ENCODE measurements at places on chromosomes 1 and 21.

GRCh38 chr21:44735821-44736220 lies 24.4 kb upstream of the TSPEAR start:
- no peak for DNase-seq

- no peak for DNase-seq
Observed at GRCh38 chr1:204331847-204332487, 27.8 kb downstream of the PLEKHA6 start.

DNA sequence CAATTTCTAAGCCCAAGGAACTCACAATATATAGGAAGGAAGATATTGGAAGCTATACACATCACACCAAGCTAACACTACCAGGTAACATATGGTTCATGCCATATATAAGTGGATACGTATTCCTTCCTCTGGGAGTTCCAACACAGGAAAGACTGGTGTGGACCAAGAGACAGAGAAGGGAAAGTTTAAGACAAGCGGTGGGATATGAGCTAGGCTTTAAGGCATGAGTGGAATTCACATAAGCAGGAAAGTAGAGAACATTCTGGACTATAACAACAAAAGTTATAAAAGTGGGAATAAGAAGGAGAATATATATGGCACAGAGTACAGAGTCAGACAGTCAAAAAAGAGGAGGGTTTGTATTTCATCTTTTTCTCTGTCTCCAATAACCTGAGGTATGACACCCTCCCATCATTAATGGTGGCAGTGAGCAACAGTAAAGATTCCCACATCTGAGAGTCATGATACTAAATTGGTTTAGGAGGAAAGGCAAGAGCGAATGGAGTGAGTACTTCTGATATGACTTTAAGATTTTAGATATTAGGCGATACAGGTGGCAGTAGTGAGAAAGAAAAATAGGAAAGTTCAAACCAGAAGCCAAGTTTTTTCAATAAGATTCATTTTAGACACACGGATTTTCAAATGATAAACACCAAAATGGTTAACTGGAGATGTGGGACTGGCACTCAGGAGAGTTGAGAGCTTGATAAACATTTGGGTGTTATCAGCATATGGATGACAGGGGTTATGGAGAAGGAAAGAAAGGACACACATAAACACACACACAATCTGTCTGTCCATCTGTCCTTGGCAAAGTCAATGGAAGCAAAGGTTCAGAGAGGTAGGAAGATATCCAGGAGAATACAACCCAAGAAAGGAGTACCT lies 87.4 kb upstream of the TTC39A start:
- no peak for DNase-seq

DNA sequence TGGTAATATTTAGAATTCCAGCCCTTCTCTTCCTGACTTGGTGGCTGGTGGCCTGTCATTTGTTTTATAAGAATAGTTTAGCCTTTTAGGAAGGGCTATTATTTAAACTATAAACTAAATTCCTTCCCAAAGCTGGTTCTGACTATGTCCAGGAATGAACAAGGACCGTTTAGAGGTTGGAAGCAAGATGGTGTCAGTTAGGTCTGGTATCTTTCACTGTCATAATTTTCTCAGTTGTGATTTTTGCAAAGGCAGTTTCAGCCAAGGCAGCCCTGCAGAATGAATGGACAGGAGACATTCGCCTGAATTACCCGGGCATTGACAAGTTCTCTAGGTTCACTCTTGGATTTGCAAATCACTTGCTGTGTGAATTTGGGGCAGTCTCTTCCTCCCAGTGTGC lies 67.2 kb downstream of the TLR5 start:
- DNase-seq = no peak

DNA sequence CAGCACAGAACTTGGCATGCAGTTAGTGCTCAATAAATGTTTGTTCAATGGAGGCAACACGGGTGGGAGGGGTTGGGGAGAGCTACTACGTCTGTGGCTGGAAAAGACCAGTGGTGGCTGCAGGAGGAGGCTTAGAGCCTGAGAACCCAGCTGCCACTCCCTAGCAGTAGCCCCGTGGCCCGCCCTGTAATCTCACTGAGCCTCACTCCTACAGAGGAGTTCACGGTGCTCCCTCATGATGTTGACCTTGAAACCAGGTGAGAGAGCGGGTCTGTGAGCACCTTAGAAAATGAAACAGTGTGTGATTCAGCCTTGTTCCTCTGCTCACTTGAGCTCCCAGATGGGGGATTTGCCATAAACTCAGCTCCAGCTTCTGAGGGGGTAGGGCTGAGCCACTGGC lies 299.6 kb downstream of the NPHP4 start:
- DNase-seq = no peak

GRCh38 chr1:29969576-29969975 lies 733.3 kb downstream of the PTPRU start:
- no peak for DNase-seq

DNA sequence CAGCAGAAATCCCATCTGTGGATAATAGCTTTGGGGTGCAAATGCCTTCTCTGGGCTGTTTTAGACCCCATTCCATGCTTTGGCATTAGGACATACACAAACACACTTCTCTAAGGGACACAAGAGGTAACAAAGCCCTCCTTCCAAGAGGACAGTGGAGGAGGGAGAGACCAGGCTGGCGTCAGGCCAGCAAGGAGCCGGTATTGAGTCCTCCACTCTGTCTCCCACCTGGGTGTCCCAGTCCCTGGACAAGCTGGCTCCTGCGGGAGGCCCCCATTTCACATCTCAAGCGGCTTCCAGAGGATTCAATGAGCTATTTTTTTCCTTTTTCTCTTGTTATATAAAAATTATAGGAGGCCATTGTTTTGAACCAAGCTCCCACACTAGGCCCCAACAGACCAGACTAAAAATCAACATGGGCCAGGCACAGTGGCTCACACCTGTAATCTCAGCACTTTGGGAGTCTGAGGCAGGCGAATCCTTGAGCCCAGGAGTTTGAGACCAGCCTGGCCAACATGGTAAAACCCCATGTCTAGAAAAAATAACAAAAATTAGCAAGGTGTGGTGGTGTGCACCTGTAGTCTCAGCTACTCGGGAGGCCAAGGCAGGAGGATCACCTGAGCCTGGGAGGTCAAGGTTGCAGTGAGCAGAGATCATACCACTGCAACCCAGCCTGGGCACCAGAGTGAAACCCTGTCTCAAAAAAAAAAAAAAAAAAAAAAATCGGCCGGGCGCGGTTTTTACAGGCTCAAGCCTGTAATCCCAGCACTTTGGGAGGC lies 142.9 kb downstream of the TOMM20 start:
- no peak for DNase-seq

DNA sequence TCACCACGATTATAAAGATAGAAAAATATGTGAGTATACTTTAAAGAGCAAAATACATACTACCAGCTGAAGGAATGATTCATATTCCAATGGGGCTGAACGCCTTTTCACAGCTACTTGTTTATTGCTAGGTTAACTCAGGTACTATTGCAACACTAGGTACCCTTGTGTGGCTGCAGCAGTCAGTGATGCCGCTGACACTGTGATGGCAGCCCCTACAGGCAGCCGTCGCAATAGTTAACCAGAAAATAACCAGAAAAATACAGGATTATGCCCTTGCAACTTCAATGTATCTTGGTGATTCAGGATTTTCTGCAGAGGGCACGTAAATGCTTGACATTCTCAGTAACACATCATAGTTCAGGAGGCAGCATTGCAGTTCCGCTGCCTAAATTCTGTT lies 1.6 kb upstream of the MARK1 start:
- DNase-seq = no peak

DNA sequence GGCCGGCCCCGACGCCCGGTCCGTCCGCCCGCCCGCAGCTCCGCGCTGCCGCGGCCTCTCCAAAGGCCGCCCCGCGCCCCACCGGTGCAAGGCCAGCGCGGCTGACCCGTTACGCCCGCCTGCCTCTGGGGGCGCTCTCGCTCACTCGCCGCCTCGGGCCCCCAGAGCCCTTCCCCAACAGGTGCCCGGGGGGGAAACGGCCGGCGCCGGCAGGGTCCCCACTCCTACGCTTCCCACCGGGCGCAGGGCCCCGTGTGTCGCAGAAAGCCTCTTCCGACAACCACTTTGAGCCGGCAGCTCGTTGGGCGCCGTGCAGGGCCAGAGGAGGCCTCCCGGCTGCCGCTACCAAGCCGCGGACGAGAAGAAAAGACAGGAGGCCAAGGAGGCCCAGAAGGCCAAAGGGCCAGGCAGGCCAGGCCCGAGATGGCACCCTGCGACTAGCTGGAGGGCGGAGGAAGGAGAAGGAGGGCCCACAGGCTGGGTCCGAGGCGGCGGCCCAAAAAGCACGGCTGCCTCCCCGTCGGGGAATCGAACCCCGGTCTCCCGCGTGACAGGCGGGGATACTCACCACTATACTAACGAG lies 64.9 kb upstream of the FCGR2A start:
- no peak for DNase-seq

DNA sequence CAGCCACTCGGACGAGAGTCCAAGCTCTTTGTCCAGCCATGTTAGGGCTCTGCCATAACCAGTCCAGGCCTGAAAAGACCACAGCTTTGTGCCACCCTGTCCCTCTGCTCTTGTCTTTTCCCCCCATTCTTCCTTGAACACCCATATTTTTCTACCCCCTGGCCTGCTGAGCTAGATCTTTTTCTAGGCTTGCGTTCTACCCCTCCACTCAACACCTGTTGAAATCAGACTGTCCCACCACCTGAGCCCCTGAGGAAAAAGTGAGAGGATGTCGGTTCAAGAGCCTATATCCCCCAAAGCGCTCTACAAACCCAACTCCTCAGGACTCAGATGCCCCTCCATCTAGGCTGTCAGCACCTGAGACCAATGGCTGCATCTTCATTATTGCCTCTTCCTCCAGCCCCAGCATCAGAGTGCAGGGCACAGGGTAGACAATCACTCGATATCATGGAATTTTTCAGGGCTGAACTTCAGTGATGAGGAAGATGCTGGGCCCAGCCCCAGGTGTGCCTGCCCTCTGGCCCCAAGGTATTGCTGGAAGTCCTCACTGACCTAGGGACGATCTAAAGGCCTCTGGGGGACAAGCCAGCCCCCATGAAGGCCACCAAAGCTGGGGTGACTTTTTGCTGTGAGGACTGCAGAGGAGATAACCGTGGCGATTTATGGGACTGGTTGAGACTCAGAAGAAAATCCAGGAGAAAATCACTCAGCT lies 75.3 kb downstream of the CD247 start:
- DNase-seq = no peak

DNA sequence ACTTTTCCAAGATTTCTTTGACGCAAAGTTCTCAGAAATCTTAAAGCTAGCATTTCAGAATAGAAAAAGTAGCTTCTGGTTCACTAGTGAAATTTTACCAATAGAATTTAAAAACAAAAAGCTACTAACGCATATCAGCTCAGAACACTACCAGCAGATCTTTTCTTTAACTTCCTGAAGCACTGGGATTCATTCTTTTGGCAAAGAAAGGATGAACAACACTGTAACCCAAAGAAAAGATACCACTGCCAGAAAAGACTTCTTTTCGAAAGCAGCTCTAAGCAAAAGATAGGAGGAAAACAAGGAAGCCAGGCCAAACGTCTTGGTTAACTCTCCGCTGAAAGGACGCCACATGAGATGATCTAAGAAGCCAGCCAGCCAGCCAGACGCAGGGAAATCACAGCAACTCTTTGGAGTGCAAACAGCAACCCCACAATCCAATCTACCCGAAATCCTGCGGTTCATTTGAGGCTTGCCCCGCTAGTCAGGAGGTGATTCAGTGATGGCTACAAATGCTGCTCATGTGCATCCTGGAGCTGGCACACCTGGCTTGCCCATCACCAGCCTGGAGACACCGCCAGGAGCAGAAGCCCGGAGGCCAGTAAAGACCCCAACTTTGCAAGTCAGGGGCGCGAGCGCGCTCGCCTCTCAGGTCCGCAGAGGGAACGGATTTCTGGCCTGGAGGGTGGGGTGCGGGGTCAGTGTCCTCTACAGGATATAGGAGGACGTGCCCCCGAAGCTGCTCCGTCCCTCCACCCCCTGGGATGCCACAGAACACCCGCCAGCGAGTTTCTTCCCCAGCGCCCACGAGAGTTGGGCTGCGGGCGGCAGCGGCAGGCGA lies 812 bp downstream of the NBPF1 start:
- no peak for DNase-seq

GRCh38 chr1:19076841-19077616 lies 120.6 kb upstream of the IFFO2 start:
- no peak for DNase-seq

DNA sequence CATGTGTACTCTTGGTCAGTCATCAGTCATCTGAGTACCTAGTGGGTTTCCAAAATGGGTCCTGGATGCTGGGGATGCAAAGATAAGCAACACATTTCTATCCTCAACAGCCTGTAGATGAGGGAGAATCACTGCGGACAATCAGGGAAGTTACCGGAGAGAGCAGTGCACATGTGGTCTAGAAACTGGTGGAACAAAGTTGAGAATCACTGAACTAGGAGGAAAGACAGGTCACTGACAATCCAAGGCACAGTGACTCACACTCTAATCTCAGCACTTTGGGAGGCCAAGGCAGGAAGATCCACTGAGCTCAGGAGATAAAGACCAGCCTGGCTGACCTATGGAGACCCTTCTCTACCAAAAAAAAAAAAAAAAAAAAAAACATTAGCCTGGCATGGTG lies 31.4 kb upstream of the LGALS8 start:
- no peak for DNase-seq

- no peak for DNase-seq
Observed at GRCh38 chr1:219352961-219353651, 179.4 kb downstream of the LYPLAL1 start.

DNA sequence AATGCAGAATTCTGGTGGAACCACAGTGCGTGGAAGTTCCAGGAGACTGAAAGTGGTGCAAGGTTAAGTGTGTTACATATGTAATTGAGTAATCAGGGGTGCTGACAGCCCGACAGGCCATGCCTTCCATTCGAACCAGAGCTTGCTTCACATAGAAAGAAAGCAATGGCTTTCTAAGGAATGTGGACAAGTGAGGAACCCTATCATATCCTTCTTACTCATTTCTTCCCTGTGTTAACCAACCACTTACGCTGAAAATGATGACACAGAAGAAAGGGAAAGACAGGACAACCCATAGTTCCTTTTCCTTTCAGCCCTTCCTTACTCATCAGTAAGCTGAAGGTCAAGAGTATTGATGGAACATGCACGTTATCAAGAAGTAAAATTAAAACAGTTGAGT lies 48.1 kb upstream of the KCNA3 start:
- DNase-seq = no peak

DNA sequence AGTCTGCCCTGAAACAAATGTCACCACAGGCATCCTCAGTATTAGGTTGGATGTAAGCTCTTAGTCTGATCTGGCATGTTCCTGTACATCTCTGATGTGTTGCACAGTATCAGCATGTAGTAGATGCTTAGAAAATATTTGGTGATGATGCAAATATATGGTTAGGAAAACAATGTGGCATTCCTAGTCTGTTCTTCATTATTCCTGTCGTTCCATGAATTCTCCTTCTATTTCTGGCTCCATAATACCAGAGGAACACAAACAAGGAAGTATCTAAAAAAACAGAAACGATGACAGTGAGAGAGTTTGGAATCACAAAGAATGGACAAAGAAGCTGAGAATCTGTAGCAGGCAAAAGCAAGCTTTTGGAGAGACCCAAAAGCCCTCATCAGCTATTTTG lies 236.6 kb downstream of the HHAT start:
- no peak for DNase-seq

- DNase-seq = peak; percentile 39
Observed at GRCh38 chr1:36150296-36151133, 1.2 kb upstream of the TRAPPC3 start.

- no peak for DNase-seq
Observed at GRCh38 chr21:23718446-23719285, 1888.6 kb downstream of the MRPL39 start.

GRCh38 chr21:45598666-45599065 lies 44.9 kb upstream of the PCBP3 start:
- DNase-seq = no peak
